T-helper 1 cell treated with Interleukin-12 subunit alpha and Interleukin-12 subunit beta and Interleukin-4 antibody, amounts not matched to agents 30 ng/mL and 1 ng/mL, for 36 hours (primary cell): ENCODE measurements at places on chromosomes 4 and X. TPM values are rescaled to one million over a fixed set of nuclear protein-coding genes. Genes with fewer than 3 reads are reported as not detected.

Gene ANKRD50
- total RNA-seq = 0.07 and 0.17 TPM in 2 replicates

Gene DUX4
- total RNA-seq = not detected in 2 replicates

Gene SPANXD
- total RNA-seq = not detected in 2 replicates

Gene CNOT6L
- total RNA-seq = 103 and 108 TPM in 2 replicates

Gene ADH7
- not detected in 2 replicates for total RNA-seq

Gene PTPN13
- total RNA-seq = 0.88 and 1.1 TPM in 2 replicates
